Pons (tissue), 1 donor: ENCODE measurements at places on chromosomes 11 and 22.

GRCh38 chr11:121463689-121464335 is 11.0 kb upstream of the SORL1-AS1 start:
- DNase-seq: no peak

- no peak for DNase-seq
These were observed 84.2 kb downstream of the CTTN start for GRCh38 chr11:70482529-70482917.

GRCh38 chr11:131288521-131289091 is 81.8 kb upstream of the NTM start:
- no peak for DNase-seq

DNA sequence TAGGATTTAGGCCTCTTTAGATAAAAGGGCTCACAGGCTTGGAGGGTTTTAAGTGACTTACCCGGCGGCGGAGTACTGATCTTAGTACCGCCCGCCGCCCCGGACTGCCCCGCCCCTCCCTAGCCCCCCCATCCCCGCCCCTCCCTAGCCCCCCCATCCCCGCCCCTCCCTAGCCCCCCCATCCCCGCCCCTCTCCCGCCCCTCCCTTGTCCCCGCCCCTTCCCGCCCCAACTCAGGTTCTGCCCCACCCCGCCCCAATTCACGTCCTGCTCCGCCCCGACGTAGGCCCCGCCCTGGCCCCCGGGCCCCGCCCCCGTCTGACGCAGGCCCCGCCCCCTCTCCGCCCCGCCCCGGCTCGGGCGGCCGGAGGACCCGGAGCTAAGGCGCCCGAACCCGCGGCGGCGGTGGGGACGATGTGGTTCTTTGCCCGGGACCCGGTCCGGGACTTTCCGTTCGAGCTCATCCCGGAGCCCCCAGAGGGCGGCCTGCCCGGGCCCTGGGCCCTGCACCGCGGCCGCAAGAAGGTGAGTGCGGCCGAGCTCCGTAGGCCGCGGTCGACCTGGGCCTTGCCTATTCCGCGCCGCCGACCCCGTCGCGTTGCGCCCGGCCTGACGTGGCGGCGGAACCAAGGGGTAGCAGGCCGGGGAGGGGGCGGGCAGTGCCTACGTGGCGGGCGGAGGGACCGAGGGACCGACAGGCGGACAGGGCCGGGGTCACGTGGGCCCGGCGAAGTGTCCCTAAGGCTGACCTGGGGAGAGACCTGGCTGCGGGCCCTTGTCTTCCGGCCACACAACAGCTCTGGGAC is at the start of gene SCYL1:
Gene SCYL1 (plus strand): TSS at position 343 of the 805 bp plus-strand sequence. CDS start 71 bp downstream, at position 414.
- DNase-seq: peak; percentile 67

DNA sequence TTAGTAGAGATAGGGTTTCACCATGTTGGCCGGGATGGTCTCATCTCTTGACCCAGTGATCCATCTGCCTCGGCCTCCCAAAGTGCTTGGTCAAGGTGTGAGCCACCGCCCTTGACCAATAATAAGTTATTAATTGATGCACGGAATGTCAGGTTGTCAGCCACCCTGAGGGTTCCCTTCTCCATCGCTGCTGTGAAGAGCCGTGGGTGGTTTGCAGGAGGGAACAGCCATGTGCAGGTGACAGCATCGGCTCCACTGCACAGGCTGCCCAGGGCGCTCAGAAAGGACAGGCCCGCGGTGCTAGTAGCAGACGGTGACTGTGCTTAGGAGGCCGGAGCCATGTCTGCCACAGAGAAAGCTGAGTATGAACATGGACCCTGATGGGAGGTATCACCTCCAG is 814.0 kb downstream of the BRD1 start:
- no peak for DNase-seq

GRCh38 chr11:102061276-102061675 is 14.0 kb downstream of the CFAP300 start:
- DNase-seq: no peak

DNA sequence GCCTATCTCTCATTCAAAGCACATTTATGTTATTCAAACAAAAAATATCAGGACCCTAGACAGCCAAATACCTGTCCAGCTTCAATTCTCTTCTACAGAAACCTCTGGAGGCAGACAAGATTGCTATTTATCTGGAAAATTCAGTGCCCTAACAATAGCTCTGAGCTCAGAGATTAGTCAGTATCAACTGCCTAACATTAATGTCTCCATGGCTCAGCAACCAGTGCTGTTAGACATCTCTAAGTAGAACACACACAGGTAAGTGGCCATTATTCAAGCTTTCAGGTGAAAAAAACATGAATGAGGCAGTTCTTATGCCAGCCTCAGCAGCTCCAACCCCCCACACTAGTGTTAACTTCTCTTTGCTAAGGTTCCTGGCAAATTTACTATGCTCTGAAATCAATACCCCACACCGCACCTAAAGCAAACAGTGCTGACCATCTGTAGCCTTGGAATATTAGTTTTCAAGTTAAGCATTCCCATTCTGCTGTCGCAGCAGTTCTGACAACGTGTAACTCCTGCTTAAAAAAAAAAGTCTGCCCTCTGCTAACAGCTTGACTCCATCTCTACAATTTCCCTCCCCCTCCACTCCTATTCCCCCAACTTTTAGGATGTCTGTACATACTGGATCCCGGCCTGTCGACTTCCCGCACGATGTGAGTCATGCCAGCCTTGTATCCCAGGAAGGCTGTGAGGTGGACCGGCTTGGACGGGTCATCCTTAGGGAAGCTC is 1.5 kb downstream of the RPL3 start:
- no peak for DNase-seq

DNA sequence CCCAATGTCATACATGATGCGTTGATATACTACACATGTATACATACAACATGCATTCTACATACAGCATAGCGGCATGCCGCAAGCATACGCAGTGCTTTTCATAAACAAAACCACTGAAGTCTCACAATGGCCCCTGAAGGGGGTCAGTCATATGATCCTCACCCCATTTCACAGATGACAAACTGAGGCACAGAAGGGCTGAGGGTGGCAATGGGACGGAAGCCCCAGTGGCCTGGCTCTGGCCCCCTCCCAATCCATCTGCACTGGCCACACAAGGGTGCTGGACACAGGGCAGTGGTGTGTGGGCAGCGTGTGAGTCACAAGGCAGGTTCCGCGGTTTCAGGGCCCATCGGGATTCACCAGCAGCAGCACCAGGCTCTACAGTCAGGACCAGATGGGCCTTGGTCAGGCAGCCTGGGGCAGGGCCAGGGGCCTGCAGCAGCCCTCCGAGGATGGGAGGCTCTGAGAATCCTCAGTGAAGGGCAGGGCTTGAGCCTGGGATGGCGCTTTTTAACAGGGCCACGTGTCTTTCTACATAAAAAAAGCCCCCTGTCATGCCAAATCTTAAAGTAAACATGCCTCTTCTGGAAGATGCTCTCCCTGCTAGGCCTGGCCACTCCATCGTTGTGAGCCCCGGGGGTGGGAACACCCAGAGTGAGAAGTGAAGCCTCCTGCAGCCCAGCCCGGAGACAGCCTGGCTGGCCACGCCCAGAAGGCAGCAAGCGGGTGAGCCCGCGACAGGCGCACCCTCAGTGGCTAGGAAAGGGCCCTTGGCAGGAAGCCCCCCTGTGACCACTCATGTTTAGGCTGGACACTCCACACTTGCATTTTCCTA is 206.5 kb downstream of the CTTN start:
- DNase-seq: no peak

DNA sequence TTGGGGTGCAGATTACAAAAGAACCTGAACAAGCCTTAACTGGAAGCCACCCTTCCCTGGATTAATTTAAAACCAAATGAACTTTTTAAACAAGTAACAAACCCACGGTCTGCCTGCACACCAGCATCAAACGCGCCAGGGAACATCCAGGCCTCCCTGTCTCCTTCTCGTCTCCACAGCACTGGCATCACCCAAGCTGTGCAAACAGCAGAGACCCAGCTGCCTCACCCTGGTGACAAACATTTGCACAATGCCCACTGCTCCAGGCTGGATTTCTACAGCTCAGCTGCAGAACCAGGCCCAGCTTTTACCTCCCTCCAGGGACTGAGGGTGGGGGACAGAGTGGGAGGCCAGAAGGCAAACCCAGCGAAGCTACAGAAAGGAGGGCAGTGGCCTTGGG is 7.0 kb downstream of the RPL3 start:
- DNase-seq: no peak

DNA sequence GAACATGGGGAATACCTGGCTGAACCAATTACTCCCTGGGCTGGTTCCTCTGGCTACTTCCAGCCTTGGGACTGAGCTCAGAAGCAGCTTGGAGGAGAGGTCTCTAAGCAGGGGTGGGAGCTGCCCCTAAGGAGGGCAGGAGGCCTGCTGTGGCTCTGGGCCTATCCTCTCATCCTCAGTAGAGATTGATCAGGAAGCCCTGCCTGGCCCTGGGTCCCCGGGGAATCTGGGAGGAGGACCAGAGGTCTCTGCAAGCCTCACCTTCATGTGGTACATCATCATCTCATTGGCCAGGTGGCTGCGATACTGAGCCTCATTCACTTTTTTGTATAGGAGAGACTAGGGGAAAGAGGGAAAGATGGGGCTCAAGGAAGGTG is 91.1 kb downstream of the PDE2A start:
- no peak for DNase-seq

DNA sequence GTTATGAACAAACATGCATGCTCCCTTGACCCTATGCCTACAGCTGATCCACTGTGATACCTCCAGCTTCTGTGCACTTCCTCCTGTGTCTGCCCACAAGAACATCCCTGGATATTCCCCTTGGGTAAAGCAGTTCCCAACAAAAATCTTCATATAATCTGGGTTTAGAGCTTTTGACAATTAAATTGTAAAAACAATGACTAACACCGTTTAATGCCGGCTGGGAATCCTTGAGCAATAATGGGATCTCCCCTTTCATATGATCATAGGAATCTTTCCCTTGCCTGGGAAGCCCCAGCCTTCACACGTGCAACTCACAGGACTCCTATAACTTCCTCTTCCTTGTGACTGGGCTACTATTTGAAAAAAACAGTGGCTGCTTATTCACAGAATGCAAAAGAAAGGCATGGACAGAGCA is 6.3 kb upstream of the ZC3H12C start:
- DNase-seq: no peak

DNA sequence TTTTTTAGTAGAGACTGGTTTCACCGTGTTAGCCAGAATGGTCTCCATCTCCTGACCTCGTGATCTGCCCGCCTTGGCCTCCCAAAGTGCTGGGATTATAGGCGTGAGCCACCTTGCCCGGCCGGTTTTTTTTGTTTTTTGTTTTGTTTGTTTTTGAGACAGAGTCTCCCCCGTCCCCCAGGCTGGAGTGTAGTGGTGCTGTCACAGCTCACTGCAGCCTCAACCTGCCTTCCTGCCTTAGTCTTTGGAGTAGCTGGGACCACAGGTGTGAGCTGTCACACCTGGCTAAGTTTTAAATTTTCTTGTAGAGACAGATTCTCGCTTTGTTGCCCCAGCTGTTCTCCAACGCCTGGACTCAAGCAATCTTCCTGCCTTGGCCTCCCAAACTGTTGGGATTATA is 3.2 kb downstream of the PPIL2 start:
- DNase-seq: no peak

- DNase-seq: no peak
These were observed 191.6 kb upstream of the CADM1 start for GRCh38 chr11:115695677-115696364.

DNA sequence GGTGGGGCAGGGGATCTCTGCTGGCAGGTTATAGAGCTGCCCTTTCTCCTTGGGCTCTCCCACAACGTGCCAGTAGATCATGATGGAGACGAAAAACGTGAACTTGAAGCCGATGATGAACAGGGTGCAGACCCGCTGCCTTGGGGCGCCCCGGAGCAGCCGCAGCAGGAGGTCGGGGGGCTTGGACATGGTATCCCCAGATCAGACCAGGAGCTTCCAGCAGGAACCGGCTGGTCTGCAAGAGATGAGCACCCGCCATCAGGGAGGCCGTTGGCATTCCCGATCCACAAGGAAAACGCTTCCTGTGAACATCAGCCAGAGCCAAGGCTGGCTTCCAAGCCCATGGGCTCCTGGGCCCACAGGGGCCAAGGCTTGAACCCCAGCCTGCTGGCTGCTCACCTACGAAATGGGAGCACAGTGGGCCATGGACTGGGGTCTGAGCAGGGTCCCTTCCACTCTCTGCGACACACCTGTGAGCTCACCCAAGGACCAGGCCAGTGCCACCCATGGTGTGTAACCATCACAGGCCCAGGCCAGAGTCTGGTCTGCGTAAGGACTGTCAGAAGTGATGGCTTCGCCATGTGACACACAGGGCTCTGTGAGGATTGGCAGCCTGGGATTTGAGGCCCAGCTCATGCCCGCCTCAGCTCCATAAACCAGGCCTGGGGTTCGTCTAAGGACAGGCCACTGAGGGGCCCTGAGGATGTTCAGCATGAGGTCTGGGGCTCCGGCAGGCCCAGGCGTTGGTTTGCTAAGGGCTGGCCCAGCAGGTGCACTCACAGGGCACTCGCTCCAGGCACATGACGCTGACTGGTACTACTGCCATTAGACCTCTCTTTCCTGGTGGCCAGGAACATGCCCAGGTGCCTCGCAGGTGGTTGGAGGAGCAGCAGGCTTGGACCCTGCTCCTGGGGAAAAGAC is 26.6 kb downstream of the A4GALT start:
- DNase-seq: no peak

DNA sequence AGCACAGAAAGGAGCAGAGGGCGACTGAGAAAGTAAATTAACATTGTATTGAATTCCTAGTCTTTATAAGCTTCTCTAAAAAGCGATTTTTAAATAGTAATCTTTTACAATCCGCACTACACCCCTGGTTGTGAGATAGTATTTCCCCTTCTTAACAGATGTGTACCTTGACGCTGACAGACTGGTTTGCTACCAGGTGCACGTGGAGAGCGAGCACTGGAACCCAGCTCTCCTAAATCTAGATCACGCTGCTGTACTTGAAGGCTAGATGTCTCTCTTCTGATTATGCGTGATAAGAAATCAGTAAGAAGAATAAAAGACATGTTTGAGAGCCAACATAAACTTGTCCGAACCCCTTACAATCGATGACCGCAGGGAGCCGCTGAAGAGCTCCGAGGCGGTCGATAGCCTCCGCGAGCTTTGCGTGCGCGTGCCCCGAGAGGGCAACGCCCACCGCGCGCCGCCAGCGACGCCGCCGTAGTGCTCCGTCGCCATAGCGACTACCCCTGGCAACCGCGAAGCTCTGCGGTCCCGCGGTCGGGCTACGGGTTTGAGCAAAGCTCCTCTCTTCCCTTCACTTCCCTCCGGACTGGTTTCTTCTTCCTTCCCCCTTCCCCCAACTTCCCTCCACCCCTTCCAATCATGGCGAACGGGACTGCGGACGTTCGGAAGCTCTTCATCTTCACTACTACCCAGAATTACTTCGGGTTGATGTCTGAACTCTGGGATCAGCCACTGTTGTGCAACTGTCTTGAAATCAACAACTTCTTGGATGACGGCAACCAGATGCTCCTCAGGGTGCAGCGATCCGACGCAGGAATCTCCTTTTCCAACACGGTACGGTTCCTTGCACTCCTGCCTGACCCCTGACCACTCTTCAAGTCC is at the start of gene DYNC2H1:
Gene DYNC2H1 (plus strand): TSS at position 494 of the 885 bp plus-strand sequence. CDS start 149 bp downstream, at position 643.
- peak; percentile 83 for DNase-seq
